ENCODE measurements at places on chromosomes 5 and 9.

DNA sequence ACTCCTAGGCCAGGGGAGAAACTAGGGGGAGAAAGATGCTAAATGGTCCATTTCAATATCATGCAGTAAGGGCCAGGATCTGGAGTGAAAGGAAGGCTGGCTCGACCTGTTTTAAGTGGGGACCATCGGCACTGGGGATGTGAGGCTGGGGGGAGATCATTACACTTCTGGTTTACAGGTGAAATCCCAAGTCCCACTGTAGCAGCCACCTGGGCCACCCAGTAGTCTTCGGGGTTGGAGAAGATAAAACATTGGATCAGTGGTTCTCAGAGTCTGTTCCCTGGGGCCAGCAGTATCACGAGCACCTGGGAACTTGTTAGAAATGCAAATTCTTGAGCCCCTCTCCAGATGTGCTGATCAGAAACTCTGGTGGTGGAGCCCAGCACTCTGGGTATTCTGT, 111.3 kb upstream of the ALDH1B1 start:
- DNase-seq: no peak

DNA sequence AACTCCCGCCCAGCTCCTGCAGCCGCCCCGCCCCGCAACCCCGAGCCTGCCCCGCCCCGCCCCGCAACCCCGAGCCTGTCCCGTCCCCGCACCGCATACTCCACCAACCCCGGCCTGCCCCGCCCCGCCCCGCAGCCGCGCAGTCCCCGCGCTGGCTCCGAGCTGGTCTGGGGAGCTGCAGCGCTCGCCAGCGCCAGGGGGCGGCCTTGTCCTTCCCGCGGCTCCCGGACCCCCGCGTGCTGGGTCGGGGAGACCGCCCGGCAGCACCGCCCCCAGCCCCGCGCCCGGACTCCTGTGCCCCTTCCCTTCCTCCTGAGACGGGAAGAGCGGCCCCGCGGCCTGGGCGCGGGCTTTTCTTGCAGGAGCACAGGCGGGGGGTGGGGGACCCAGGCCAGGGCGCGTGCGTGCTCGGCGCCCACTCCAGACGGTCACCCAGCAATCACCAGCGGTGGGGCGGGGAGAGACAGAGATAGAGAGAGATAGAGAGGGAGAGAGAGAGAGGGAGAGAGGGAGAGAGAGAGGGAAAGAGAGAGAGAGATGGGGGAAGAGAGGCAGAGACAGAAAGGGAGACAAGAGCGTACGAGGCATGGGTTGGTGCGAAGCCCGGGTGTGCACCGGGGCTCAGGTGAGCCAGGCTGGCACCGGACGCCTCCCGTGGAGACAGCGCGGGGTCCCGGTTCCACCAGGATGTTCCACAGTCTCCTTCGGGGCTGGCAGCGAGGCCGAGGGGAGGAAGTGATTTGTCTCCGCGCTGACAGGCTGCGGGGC, 14.7 kb upstream of the TMEM250 start:
- peak; percentile 93 for DNase-seq

- DNase-seq: no peak
Observed at GRCh38 chr5:176642675-176643490, 4.4 kb upstream of the TSPAN17 start.

- no peak for DNase-seq
Observed at GRCh38 chr5:168931638-168932345, 352.6 kb upstream of the PANK3 start.

DNA sequence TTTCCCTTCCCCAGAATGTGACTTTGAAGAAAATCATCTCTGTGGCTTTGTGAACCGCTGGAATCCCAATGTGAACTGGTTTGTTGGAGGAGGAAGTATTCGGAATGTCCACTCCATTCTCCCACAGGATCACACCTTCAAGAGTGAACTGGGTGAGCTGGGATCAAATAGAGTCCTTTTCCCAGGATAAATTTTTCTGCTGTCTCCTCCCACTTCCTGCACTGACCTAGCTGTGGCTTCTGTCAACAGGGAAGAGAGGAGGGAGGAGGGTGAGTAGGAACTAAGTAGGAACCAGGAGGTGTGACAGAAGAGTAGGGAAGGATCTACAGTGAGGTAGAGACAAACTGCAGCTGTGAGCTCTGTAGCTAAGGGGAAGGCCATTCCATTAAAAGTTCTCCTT, 69.3 kb downstream of the MAMDC2 start:
- no peak for DNase-seq

GRCh38 chr5:36495611-36496010, 110.8 kb upstream of the SLC1A3 start:
- DNase-seq: no peak

Data from HuH-7 (cell line).